ENCODE measurements at places on chromosomes 7 and 10.
A peak's percentile ranks its signal among the peaks of the same experiment; 100 is the strongest.

- peak; percentile 76 for DNase-seq
These were observed 68.6 kb downstream of the MMRN2 start for GRCh38 chr10:86888585-86889381.

- DNase-seq: peak; percentile 76
These were observed 53.6 kb upstream of the TMEM72 start for GRCh38 chr10:44857363-44858016.

- DNase-seq: no peak
These were observed 85.4 kb downstream of the KCNMA1 start for GRCh38 chr10:77552252-77552651.

DNA sequence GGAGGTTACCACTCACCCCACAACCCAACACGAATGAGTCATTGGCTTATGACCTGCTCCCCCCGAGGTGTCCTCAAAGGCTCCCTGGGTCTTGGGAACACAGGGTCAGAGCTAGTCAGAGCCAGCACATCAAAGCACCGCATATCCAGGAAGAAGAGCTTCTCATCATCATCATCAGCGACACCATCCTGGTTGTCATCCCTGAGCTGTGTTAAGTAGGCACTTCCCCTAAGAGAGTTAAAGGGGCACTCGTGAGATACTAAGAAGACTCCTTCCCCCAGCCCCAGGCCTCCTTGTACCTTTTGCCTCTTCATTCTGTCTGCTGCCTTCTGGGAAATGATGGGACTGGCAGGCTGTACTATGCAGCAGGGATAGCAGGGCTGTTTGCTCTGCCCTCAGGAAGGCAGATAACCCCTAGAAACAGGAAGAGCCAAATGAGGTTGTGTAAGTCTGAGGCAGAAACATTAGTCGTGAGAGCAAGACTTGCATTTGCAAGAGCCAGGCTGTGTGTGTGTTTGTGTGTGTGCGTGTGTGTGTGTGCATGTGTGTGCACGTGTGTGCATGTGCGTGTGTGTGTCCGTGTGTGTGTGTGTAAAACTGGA, 11.1 kb upstream of the CPA1 start:
- no peak for DNase-seq

- no peak for DNase-seq
These were observed 15.8 kb downstream of the RPP30 start for GRCh38 chr10:90887555-90887954.

- no peak for DNase-seq
These were observed 44.3 kb upstream of the ATOH7 start for GRCh38 chr10:68276224-68276623.

GRCh38 chr7:32500922-32501341, 5.6 kb downstream of the AVL9 start:
- no peak for DNase-seq

DNA sequence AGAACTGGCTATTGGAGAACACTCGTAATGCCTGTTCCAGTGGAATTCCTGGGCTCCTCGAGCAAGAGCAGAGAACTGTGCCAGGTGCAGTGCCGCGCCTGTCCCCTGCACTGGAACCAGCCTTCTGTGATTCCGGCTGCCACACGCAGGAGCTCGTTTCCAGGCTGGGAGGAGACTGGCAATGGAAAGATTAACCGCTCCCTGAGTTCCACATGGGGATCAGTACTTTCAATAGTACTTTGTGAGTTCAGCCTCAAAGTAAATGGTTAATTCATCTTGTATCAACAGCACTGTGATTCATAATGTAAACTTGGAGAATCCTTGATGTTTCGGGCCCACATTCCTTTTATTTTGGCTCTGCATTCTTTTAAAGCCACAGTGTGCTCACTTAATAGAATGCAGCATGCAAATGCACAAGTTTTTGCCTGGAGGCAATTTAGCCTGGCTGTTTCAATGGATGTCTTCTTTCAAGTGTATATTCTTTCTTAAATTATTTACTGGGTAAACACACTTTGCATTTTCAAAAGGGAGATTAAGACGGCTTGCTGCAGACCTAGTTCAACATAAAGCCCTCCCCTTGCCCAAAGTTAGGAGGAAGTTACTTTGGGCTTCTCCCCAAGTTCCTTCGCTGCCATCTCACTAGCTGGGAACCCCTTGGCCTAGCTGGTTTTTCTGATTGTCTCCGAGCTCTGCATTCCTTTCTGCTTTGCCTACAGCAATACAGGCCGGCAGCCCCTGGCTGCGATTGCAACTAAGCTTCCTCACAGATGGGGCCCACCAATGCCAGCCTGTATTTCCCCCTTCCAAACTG, 138.1 kb upstream of the TCF7L2 start:
- DNase-seq: no peak

DNA sequence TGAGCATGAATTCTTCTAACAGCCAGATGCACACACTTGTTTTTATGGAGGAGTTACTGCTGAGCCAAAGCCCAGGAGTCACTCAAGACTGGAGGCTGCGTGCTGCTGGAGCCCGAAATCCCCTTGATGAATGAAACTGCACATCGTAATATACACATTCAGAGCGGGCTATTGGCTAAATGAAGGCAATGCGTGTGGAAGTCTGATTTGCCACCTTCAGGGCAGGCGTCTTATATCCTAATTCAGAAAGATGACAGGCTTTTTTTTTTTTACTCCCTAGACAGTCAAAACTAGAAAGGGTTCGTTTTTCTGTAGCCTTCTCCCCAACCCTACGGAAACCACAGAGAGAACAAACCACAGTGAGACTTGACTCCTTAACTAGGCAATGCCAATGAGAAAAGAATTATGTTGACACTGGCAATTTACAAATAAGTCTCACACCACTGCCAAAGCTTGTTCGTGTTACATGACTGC, 227.2 kb upstream of the KLF14 start:
- peak; percentile 62 for DNase-seq

- no peak for DNase-seq
These were observed 94.0 kb upstream of the STEAP1B start for GRCh38 chr7:22594020-22594419.

DNA sequence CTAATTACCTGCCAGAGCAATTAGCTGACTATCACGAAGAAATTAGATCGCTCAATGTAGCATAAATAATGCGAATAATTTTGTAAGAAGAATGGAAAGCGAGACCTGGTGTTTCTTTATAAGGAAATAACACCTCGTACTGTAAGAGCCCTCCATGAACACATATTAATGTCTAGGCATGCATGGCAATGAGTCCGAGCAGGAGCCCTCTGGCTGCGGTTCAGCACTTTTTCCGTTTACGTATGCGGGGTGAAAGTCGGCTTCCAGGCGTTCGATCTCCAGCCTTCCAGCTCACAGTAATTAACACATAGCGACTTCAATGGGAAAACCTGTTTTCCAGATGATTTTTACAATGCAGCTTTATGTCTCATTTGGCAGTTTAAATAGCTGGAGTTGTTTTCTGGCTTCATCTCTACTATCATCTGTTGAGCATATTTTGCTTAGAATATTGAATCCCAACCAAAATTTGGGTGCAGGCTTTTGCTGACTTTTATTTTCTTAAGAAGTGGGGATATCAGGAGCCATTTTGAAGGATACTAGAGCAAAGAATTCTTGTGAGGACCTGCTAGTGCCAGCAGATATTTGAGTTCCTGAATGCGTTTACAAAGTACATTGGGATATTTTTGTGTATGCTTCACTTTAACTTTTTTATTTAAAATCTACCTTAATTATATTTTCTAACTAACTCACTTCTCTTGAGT, 7.2 kb upstream of the SP8 start:
- DNase-seq: no peak

DNA sequence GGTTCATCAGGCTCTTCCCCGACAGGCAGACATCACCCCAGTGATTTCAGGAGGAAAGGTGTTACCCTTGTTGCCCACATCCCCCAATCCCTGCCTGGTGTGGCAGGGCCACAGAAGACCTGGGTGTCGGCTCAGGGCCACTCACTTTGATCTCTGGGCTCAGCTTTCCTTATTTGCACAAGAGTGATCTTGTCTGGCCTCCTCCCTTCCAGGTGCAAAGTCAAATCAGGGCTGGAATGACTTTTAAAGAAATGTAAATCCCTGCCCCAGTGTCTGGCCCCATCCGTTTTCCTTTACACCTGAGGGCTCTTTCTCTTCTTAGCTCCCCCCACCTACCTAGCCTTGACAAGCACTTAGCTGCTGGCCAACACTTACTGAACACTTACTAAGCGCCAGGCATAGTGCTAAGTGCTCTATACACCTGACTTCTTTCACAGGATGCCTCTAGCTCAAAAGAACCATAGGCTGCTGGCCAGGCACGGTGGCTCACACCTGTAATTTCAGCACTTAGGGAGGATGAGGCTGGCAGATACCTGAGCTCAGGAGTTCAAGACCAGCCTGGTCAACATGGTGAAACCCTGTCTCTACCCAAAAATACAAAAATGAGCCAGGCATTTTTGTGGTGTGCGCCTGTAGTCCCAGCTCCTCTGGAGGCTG, 979 bp upstream of the NODAL start:
- DNase-seq: no peak

DNA sequence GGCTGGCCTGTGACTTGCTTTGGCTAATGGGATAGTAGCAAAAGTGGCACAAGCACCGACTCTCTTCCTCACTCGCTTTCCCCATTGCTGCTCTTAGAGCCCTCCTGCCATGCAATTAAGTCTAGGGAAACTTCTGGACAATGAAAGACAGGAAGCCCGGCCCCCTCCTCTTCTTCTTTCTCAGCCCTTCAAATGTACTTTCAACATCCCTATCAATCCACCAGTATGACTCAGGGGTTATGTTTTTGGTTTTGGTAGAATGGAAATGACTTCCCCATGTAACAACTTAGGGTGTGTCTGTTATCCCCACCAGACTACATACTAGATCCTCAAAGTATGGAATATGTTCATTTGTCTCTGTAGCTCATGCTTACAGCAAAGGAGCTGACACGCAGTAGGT, 139.0 kb upstream of the GDF10 start:
- no peak for DNase-seq

DNA sequence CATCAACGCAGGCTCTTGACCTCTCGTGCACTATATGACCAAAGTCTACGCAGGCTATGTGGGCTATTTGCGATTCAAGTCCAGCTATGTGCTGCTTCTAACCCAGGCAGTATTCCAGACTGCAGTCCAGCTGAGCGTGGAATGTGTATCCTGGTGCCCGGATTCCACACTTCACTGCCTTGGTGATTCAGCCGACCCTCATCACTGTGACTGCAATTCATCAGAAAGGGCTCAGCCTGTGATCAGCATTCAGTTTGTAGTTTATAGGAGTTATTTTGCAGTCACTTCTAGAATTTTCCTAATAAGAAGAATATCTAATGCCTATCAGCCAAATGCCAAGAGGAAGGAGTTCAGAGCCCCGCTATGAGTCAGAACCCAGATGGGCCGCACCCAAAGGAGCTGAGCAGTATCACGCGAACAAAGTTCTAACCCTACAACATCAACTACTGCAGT, 119.8 kb upstream of the LANCL2 start:
- DNase-seq: no peak

GRCh38 chr7:89934101-89934500, 220.2 kb upstream of the STEAP1 start:
- no peak for DNase-seq

DNA sequence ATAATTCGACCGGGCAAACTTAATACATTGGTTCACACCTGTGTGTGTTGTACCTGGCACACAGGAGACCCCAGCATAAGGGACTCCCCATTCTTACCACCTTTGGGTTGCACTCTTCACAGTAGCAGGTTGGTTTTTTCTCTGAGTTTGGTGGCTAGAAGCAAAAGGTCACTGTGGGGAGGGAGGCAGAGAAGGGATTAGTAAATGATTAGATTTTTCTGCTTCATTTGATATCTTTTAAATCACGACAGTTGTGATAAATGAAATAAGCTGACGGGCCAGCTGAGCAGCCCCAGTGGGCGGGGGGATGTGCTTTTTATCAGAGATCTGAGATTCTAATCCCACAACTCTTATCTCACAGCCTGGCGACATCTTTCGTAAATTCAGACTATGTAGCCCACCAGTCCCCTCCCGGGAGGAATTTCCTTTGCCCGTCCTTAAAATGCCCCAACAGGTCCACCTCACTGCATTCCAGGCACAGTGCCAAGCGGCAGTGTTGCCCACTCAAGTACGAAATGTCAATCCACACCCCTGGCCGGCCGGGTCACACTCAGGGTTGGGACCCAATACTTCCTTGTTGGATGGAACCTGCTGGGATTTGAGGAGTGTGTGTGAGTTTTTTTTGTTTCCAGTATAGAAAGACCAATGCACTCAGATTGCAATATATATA, 10.5 kb upstream of the KCP start:
- no peak for DNase-seq

GRCh38 chr10:42941790-42942189, 135.1 kb upstream of the RET start:
- no peak for DNase-seq

DNA sequence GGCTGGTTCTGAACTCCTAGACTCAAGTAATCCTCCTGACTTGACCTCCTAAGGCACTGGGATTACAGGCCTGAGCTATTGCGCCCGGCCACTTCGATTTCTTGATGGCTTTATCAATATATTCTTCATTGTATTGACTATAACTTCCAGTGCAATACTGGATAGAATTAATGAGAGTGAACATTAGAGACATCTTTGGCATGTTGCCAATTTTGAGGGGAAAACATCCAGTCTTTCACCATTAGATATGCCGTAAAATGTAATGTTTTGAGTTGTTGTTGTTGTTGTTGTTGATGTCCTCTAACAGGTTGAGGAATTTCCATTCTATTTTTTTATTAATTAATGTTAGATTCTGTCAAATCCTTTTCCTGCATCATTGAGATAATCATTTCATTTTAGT, 578.9 kb downstream of the ZWINT start:
- DNase-seq: no peak

DNA sequence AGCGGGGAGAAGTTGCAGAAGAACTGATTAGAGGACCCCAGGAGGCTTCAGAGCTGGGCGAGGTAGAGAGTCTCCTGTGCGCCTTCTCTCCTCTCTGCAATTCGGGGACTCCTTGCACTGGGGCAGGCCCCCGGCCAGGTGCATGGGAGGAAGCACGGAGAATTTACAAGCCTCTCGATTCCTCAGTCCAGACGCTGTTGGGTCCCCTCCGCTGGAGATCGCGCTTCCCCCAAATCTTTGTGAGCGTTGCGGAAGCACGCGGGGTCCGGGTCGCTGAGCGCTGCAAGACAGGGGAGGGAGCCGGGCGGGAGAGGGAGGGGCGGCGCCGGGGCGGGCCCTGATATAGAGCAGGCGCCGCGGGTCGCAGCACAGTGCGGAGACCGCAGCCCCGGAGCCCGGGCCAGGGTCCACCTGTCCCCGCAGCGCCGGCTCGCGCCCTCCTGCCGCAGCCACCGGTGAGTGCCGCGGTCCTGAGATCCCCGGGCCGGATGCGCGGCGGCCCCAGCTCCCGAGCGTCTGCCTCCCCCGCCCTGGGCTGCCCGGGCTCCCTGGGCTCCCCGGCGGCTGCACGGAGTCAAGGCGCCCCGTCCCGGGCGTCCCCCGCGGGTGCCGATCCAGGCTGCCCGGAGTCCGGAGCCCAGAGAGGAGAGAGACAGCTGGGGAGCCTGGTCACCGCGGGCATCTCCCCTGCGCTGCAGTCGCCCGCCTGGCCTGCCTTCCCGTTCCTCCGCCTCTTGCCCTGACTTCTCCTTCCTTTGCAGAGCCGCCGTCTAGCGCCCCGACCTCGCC, at the start of gene PLAU:
Gene PLAU, plus strand, starts transcription at position 369 of the 789 bp plus-strand sequence. CDS start 424 bp downstream, outside the sequence.
- peak; percentile 70 for DNase-seq

- DNase-seq: peak; percentile 16
These were observed 4.8 kb upstream of the TRDMT1 start for GRCh38 chr10:17206210-17206709.

GRCh38 chr10:97520978-97521761, 22.4 kb downstream of the UBTD1 start:
- DNase-seq: no peak

GRCh38 chr10:63173468-63174232, 40.5 kb downstream of the NRBF2 start:
- peak; percentile 51 for DNase-seq

Measured in GM20000 (cell line).